ENCODE measurements at places on chromosomes 4 and X.
A peak's percentile ranks its signal among the peaks of the same experiment; 100 is the strongest.

- DNase-seq, result no peak
Observed at GRCh38 chr4:5908876-5909427, 16.1 kb upstream of the CRMP1 start.

- no peak for DNase-seq
Observed at GRCh38 chr4:89549907-89550306, 242.3 kb upstream of the GPRIN3 start.

DNA sequence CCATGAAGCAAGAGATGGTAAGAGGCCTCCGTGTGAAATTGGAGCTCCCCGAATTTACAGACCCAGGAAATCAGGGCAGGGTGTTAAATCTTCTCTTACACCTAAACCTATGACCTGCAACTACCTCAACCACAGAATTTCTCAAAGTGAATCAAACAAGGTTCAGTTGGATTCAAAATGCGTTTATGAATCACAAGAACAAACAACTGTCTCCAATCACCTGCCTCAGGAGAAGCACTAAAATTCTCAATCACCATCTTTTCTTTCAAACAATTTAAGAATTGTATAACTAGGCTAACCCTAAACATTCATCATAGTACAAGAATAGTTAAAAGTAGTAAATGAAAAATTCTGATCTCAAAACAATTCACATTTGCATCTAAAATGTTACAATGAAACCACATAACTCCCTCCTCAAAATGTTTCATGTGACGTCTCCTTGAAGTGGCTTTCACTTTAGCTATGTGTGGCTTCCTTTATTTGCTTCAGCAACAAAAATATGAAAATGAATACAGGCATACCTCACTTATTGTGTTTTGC lies 19.2 kb downstream of the PPP3CA start:
- no peak for DNase-seq

DNA sequence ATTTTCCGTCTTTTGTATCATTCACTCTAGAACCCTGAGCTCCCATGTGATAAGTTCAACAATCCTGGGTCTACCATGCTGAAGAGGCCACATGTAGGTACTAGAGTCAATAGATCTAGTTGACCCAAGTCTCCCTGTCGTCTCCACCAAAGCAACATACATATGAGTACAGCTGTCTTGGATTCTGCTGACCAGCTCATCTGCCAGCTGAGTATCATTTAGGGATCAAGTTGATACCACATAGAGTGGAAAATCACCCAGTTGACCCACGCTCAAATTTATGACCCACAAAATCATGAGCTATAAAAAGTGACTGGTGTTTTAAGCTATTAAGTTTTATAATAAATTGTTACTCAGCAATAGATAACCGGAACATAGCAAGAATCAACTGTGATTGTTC lies 61.8 kb downstream of the DMD start:
- no peak for DNase-seq

GRCh38 chr4:80014531-80014930 lies 58.5 kb downstream of the ANTXR2 start:
- no peak for DNase-seq

DNA sequence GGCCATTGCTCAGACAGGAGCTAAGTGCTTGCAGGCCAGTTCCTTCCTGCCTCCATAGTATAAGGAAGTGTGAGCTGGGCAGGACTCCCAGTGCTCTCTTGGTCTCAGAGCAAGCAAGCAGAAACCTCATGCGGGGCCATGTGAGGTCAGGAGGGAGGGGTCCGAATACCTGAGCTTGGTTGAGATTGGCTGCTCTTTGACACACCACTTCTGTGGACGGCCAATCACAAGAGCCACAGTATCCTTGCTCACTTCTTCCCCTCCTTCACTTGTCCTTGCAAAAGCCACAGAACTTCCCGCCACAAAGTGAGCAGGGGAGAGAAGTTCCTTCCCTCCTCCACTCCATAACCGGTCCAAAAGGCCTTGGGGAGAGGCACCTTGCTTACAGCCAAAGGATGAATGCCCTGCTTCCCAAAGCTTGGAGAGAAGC lies 56.7 kb downstream of the PRPS1 start:
- no peak for DNase-seq

DNA sequence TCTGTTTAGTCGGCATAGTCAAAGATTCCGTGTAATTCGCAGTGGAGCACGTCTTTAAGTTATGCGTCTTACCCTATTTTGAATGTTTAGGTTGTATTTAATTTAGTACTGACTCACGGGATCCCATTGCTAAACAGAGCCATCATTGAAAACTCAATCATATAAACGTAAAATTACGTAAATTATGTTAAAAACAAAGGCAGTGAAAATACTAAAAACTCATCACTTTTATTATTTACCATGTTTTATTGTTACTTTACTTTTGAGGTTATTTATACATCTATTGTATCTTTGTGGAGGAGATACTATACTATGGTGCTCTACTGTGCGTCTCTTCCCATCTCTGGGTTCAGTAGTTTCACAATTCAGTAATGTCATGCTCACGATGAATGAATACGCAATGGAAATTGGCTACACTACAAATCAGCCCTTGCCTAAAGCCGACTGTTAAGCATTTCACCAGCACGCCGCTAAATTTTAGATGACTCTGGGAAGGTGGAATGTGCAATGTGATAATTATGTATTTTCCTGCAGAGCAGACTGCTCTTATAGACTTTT lies 944 bp downstream of the FUNDC2 start:
- no peak for DNase-seq

GRCh38 chr4:26857278-26858034 lies 3.2 kb upstream of the STIM2 start:
- DNase-seq, result peak; percentile 96

DNA sequence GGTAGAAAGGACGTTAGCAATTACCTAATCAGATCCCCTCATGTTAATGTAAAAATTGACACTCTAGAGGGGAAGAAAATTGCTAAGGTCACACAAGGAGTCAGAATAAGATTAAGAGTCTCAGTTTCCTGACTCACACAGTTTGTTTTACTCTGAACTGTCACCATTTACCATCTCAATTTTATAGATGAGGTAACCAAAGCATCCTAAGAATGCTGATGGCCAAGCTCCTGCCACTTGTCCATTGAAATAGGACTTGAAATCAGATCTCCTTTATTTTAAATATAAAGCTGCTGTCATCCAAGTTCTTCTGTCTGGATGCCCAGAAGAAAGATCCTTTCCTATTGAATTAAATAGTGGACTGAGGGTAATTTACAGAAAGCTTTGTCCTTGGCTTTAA lies 114.8 kb upstream of the VAMP7 start:
- no peak for DNase-seq

GRCh38 chr4:125739760-125740159 lies 425.0 kb downstream of the FAT4 start:
- no peak for DNase-seq

- DNase-seq, result no peak
Observed at GRCh38 chr4:48478273-48478672, 4.9 kb upstream of the SLC10A4 start.

DNA sequence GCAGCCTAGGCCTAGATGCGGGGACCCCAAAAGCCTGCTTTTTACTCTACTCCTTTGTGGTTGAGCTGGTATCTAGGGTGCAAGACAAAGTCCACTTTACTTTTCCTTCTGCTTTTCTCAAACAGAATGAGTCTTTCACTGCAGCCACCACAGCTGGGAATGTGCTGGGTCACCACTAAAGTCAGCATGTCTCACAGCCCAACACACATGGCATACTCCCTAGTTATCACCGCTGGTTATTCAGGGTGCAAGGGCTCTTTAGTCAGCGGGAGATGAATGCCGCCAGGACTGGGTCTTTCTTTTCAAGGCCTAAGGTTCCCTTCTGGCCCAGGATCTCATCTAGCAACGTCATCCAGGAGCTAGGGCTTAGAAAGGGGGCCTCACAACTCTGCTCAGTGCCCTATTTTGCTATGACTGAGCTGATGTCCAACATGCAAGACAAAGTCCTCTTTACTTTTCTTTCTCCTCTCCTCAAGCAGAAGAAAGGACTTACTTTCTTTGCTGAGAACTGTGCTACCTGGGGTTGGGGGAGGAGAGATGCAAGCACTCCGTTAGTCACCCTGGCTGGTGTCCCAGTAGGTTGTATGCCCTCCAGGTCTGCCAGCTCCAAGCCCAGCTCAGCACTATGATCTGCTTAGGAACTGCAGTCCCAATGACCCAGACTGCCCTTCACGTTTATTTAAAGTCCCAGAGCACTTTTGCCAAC lies 22.9 kb upstream of the STPG2 start:
- no peak for DNase-seq

- DNase-seq, result peak; percentile 53
Observed at GRCh38 chrX:120251471-120252011, 929 bp downstream of the ZBTB33 start.

DNA sequence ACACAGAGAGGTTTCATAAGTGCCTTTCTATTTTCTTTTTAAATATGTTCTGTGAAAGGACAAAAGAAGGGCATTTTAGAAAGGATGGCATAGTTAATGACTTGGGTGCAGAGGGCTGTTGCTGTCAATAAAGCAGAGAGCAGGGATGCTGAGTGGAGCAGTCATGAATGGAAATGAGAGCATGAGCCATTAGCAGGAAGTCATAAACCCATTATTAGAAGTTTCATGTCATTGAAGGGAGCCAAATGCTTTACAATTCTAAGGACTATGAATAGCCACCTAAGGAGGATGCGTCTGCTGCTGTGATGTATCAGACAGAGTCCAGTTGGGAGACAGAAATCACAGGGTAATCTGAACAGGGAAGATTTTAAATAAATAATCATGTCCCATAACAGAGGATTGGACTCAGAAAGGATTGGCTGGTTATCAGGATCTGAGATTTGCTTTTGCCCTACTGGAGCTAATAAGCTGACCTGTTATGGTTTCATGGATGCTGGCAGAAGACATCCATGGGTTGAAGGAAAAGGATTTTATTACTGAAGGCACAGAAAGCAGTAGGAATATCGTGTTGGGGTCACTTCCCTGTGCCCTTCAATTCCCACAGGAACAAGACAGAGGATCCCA lies 47.5 kb upstream of the WDR19 start:
- DNase-seq, result no peak

- DNase-seq, result no peak
Observed at GRCh38 chr4:130738233-130738632, 1642.3 kb downstream of the C4orf33 start.

GRCh38 chr4:124974152-124974551 lies 261.6 kb upstream of the ANKRD50 start:
- DNase-seq, result no peak

- no peak for DNase-seq
Observed at GRCh38 chr4:46179356-46179755, 55.5 kb upstream of the GABRG1 start.
